Fibroblast of skin of left biceps (primary cell): ENCODE measurements at places on chromosomes 7 and 10.

- no peak for DNase-seq
Measured at GRCh38 chr10:26413375-26413774, 24.8 kb upstream of the APBB1IP start.

- DNase-seq: no peak
Measured at GRCh38 chr7:94080551-94080950, 76.4 kb upstream of the BET1 start.

GRCh38 chr10:62430881-62431280 lies 56.7 kb downstream of the ZNF365 start:
- DNase-seq: no peak

GRCh38 chr10:79929409-79929904 lies 19.4 kb downstream of the SFTPD start:
- DNase-seq: peak; percentile 10

- no peak for DNase-seq
Measured at GRCh38 chr7:110760341-110760740, 330.6 kb upstream of the LRRN3 start.

- no peak for DNase-seq
Measured at GRCh38 chr10:100522945-100523344, 3.3 kb upstream of the SEC31B start.

GRCh38 chr7:26172048-26172447 lies 20.1 kb downstream of the NFE2L3 start:
- no peak for DNase-seq

- DNase-seq: no peak
Measured at GRCh38 chr10:12027539-12027938, 15.1 kb downstream of the UPF2 start.

GRCh38 chr10:45553613-45554012 lies 119.0 kb downstream of the ZFAND4 start:
- DNase-seq: no peak

DNA sequence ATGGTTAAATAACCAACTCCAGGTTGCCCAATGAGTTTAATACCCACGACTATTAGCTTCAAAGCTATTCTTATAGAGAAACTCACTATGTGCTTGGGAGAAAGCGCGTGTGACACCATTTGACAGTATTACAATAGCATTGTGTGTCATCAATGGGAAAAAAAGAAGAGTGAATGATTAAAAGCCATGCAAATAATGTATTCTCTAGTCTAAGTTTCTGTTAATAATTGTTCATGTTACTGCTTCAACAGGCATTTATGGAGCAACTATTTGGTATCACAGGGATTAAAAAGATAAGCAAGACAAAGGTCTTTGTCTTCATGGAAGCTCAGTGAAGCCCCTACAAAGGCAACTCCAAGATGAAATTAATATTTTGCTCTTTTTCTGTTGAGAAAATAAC lies 47.2 kb downstream of the CAV1 start:
- DNase-seq: no peak

DNA sequence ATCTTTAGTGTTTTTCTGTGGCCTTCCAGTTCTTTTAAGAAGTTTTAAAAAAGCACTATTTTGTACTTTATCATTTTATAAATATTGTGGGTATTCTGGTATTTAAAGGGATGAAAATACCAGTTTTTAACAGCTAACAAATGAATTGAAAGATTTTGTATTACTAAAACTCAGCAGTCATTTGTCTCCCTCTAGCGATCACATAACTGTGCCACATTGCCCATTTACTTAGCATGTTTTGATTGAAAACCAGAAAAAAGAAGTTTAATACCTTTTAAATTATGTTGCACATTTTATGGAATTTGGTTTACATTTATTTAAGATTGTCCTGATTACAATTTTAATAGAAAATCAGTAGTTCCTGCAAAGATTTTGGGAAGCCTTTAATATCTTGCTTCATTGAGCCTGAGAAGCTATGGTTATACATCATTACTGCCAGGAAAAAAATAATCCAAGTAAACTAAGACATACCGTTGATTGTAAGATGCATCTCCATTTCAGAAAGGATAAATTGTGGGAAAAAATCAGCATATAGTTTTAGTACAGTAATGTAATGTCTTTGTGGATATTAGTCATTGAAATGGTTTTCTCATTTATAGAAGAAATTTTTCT lies 34.9 kb downstream of the TAX1BP1 start:
- DNase-seq: no peak

DNA sequence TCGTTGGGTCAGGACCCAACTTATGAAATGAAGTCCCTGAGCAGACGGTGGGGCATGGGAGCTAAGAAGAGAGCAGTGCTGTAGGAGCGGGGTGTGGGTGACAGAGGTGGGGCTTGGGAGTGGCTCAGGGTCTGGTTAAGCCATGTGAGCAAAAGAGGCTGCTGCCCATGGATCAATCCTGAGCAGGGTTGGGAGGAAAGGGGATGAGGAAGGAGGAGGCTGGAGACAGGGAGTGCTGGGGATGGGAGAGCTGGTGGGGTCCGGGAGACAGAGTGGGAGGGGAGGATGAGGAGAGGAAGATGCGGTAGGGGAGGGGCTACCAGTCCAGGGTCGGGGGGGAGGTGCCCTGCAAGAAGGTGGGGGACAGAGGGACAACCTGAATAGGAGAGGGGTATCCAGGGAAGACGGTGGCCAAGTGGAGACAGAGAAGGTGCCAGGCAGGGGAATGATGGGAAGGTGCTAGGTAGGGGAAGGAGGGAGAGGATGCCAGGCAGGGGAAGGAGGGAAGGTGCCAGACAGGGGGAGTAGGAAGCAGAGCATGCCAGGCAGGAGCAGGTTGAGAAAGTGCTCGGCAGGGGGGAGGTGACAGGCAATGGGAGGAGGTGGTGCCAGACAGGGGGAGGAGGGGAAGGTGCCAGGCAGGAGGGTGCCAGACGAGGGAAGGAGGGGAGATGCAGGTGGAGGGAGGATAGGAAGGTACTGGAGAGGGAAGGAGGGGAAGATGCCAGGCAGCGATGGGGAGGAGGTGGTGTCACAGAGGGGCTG lies 27.5 kb upstream of the SMARCD3 start:
- DNase-seq: no peak

DNA sequence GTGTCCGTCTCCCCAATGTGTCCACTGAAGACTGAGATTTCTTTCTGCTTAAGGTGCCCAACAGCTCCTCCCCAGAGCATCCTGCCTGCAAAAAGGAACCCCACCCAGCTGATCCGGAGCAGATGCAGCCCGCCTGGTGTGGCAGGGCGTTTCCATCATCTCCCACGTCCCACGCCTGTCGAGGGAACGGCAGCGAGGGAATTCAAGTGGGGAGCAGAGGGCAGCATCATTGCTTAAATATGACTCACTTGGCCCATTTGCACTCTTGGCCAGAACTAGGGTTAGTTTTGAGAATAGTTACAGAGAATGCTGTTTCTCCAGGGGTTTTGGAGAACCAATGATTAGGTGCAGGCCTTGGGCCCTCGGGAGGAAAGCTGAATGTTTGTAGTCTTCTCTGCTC lies 20.8 kb downstream of the VWA2 start:
- DNase-seq: no peak
